ENCODE measurements at places on chromosomes 2 and 18.
A peak's percentile ranks its signal among the peaks of the same experiment; 100 is the strongest.

DNA sequence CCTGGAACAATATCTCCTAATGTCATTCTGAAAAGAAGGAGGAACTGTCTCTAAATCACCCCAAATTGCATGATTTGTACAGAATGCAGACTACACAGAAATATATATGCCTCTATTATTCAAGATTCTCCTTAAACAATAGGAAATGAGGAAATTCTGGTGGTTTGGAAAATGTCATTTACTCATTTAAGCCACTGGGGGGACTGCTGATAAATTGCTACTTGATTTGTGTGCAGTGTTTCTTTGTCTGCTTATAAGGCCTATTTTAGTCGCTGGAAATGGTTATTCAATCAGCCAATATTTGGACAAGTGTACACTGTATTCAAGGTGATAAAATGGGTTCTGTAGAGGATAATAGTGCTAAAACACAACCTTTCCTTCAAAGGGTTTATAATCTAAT is 801.9 kb upstream of the CELF4 start:
- no peak for DNase-seq

DNA sequence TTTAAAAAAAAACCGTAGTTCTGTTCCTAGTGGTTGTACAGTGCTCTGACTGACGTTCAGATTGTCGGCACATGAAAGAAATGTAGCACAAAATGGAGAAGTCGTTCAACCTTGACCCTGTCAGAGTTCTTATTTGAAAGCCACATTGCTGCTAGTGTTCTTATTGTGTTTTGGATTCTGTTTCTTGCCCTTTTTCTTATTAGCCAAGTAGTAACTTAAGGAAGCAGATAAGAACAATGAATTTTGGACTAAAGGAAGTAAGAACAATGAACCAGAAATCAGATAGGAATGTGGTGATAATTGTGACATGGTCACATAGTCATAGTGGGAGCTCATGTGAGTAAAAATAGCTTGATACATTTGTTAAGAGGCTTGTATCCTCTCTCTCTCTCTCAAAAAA is 45.9 kb downstream of the RPIA start:
- no peak for DNase-seq

DNA sequence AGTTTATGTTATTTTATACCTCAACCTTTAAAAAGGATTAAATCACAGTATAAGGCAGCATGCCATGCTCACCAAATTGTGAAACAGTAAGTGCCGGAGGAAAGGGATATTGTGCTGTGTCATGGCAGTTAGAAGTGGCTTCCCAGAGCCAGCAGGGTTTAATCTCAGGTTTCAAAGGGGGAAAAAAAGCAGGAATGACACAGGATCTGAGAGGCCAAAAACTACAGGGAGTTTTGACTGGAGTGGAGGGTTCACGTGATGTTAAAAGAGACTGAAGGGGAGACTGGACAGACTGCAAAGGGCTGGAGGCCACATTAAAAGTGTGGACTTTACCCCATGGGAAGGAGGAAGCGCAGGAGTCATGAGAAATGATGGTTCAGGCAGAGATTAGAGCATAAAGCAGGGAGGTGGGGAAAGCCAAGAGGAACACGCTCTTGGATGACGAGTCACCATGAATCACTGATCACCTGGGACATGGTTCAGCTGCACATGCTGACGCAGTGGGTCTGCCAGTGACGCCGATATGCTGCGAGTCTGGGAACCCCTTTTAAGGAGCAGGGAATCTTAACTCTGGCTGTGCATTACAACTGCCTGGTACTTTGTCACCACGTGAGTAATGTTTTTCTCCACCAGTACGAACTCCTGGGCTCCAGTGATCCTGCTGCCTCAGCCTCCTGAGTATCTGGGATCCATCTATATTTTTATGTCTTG is 6.1 kb downstream of the CHMP1B start:
- peak; percentile 93 for DNase-seq

GRCh38 chr2:88866756-88867155 is 175.3 kb downstream of the RPIA start:
- no peak for DNase-seq

DNA sequence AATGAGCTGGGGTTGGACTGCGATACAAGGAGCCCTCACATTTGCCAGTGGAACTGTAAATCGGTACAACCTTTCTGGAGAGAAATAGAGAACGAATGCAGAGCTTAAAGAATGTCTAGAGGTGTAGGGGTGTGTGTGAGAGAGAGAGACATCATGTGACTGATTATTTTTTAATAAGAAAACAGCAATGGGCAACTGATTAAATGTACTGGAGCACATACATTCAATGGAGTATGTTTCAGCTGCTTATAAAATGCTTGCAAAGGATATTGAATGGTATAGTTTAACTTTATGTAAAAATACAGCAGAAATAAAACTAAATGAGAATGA is 391 bp upstream of the TMEM17 start:
- no peak for DNase-seq

GRCh38 chr18:6044773-6045172 is 149.5 kb upstream of the TMEM200C start:
- no peak for DNase-seq

GRCh38 chr2:95307036-95307435 is 9.9 kb downstream of the KCNIP3 start:
- no peak for DNase-seq

DNA sequence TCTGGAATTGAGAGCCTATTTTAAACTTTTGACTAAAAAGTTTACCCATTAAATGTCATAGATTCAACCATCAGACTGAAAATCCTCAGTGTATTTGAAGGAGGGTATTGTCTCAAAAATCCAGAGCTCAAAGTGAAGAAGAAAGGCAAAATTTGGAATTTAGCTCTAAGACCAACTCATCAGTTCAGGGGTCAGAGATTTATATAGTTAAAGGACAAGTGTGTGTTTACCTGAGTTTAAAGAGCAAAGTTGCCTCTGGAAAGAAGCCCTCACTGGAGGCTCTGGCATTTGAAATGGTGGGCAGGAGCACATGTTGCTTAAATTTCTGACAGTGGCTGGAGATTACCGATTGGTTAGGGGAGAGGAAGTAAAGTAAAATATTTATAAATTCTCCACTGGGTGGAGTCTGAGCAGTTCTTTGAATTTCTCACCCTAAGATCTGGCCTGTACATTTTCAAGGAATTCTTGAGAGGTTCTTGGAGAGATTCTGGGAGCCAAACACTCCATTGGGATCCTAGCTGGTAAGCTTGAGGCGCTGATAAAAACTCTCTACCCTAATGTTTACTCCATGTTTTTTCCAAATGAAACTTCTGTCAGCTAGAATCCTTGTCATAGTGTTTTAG is at the start of gene KYNU:
Gene KYNU (plus strand): TSS at position 449 of the 623 bp plus-strand sequence. CDS start 7,704 bp downstream, outside the sequence.
- no peak for DNase-seq

- peak; percentile 58 for DNase-seq
These were observed at the start of gene MATN3 for GRCh38 chr2:20012282-20013125. TSS of gene MATN3 (minus strand) at chr2:20012668. CDS start at chr2:20012631, 37 bp downstream.

DNA sequence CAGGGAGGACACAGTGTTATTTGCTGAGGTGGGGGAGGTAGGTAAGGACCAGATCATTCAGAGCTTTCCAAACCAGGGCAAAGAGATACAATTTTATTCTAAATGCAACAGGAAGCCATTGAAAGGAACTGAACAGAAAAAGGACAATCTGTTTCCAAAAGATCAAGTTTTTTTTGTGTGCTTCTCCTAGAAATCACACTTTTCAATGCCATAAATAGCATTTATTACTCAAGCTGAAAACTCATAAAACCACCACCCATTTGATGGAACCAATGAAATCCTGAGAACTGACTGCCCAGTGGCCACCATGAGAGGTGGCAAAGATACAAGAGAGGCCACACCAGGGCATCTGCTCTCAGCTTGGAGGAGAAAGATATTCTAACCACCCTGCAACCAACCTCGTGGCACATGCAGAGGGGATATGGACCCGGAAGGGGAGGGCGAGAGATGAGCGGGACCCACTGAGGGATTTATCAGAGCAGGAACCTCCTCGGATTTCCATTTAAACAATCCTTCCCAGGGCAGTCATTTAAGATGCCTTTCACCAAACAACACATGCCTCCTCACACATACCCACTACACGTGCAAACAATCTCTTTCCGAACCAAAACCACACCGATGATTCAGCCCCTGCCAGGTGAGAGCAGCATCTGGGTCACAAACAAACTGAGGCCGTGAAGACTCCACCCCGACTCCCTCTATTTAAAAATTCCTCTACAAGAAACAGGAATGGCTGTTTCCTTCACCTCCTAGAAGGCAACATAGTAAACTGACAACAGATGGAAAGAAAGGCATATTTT is 8.8 kb downstream of the CYB5A start:
- no peak for DNase-seq

- DNase-seq = no peak
These were observed 46.2 kb downstream of the GREB1 start for GRCh38 chr2:11579867-11580659.

- no peak for DNase-seq
These were observed 1390.4 kb downstream of the SUCLG1 start for GRCh38 chr2:83068714-83069113.

DNA sequence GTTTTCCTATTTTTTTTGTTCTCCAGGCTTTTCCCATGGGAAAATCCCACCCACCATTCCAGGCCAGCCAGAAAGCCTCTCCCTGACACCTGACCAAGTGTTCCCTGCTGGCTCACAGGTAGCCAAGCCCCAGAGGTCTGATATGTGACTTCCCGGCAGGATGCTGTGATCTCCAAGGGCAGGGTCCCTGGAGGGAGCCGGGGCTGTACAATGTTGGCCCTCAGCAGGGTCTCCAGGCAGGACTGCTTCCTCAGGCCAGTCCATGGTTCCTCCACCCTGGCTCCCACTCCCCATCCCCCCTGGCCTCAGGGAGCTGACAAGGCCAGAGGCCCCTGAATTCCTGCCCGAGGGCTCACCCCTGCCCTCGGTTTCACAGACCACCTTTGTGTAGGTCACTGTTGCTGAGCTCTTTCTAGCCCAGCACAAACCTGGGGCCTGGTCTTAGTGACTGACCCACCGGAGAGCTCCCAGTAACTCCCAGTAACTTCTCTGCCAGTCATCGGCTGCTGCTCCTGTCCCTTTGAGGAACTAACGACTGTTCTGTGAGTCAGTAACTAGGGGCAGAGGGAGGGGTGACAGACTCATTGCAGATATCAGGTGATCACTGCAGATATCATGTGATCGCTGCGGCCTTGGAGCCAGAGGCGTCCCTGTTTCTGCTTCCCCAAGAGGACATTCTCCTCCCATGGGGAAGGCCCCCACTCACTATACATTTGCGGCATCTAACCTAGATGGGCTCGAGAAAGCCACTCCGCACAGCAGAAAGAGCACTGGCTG is 38.7 kb downstream of the SDC1 start:
- DNase-seq = no peak

- no peak for DNase-seq
These were observed 21.0 kb upstream of the SELENOI start for GRCh38 chr2:26324903-26325302.

GRCh38 chr2:38549851-38550250 is 52.9 kb downstream of the HNRNPLL start:
- no peak for DNase-seq

- DNase-seq = no peak
These were observed 907 bp downstream of the FHL2 start for GRCh38 chr2:105397953-105398335.

GRCh38 chr2:85878719-85879370 is 9.9 kb downstream of the ST3GAL5 start:
- no peak for DNase-seq

DNA sequence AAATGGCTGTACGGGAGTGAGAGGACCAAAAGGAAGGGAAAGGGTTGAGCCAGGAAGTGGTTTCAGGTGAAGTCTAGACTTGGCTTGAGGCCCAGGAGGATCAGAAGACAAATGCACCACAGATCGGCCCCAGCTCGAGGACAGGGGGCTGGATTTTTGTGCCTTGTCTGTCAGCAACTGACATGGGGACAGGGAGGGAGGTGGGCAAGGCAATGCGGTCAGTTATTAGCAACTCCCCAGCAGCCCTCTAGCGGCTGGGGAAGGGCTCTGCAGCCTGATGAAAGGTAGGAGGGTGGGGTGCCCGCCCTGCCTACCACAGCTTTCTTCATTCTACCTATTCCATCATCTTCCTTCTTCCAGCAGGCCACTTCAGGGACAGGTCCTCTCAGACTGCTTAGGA is 50.0 kb downstream of the CPO start:
- DNase-seq = no peak

DNA sequence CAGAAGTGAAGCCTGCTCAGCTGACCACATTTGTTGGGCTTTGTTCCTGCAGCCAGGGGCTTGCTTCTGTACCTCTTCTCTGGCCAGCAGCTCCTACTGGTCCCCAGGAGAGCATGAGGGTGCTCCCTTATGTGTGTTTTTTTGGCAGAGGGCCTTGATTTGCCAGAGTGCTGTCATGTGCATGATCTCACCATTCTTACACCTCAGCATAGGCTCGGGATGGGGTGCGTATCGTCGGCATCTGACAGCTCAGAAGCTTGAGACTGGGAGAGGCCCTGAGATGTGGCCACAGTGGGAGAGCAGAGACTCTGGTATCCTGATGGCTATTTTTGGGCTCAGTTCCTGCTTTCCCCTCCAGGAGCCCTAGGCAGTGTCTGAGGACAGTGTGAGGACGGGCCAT is 71.2 kb downstream of the CELF4 start:
- no peak for DNase-seq

DNA sequence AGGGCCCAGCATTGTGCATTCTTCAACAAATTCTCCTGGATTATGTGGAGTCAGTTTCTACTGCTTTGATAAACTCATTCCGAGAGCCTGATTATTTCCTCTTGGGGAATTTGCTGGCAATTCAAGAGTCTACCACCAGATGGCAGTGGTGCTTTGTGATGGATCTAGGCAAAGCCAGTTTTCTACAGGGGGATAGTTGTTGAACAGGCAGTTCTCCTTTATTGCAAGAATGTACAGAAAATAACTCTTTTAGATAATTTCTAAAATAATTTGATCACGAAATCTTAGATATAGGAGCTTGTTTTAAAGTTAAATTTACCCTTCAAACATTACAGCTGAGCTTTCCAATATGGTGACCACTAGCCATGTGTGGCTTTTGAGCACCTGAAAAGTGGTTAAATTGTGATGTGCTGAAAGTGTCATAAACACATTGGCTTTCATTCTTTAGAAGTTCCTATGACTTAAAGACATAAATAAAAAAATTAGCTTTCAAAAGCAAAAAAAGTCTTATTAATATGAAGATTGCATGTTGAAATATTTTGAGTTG is 66.7 kb upstream of the HAAO start:
- DNase-seq = no peak

- DNase-seq = no peak
These were observed 280.2 kb upstream of the SOX11 start for GRCh38 chr2:5412001-5412400.

- no peak for DNase-seq
These were observed 212.0 kb upstream of the NABP1 start for GRCh38 chr2:191465766-191466420.

- no peak for DNase-seq
These were observed 18.2 kb downstream of the SCN3A start for GRCh38 chr2:165185633-165186032.

All from psoas muscle (tissue), 8 donors.